ENCODE measurements at places on chromosomes 6 and 20. TPM values are rescaled to one million over a fixed set of nuclear protein-coding genes. Genes with fewer than 3 reads are reported as not detected.

The RBPJL gene
- not detected for total RNA-seq

The FRK gene
- total RNA-seq: 1.4 TPM

DNA sequence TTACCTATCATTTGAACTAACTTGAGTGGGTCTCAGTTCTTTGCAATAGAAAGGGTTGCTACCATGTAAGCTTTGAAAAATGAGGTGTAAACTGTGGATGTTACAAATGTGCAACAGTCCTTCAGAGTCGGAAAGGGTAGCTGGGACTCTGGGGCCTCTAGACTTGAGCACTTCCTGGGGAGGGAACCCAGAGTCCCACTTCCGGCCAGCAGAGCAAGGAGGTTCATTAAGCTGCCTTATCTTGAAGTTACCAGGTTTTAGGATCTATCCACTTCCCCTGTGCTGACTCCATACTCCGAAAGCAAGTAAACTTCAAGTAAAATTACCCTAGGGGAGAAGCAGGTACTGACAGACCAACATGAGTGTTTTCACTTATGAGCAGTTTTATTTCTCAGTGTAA, 9.4 kb downstream of the TRIM10 start:
- no peak for DNase-seq
- peaks cover 7% of the 10 kb centered on the region for H3K27me3 ChIP-seq
- no peak overlapping the region for H3K4me3 ChIP-seq
- H3K36me3 ChIP-seq: no peaks in the 10 kb centered on the region
- H3K27ac ChIP-seq: no peak overlapping the region

DNA sequence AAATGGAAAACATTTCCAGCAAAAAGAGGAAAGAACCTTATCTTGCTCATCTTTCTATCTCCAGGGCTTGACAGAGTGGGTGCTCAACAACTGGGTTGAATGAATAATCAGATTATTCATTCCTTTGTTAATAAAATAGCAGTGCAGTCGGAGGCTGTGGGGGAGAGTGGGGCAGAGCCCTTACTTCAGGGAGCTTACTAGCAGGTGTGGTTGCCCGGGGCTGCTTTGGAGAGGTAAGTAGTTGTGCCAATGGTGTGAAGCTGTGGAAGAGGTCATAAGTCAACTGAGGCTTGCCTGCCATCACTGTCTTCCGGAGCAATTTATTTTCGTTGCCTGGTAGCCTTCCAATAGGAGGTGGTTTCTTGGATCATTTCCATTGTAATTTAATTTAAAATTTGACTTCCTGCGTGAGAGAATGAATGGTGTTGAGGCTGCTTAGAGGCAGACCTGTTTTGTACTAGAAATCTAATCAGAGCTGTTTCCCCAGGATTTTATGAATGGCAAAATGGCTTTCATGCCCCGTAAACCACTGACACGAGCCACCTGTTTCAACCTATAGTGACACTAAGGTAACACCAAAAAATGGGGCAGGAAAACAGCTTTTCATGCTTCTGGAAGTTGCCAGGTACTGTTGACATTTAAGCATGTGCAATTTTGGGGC, 51.4 kb downstream of the ZDHHC14 start:
- no peaks in the 10 kb centered on the region for H3K36me3 ChIP-seq
- no peaks in the 10 kb centered on the region for H3K4me1 ChIP-seq
- DNase-seq: no peak
- H3K27ac ChIP-seq: no peak overlapping the region
- H3K27me3 ChIP-seq: no peaks in the 10 kb centered on the region
- no peak overlapping the region for H3K4me3 ChIP-seq

GRCh38 chr6:43665376-43665775, 20.5 kb downstream of the RSPH9 start:
- DNase-seq: no peak
- H3K27ac ChIP-seq: no peak overlapping the region
- peaks cover 18% of the 10 kb centered on the region for H3K4me1 ChIP-seq

- no peaks in the 10 kb centered on the region for H3K27me3 ChIP-seq
- H3K36me3 ChIP-seq: peaks cover 3% of the 10 kb centered on the region
- H3K4me1 ChIP-seq: peaks cover 4% of the 10 kb centered on the region
- H3K27ac ChIP-seq: no peak overlapping the region
Measured at GRCh38 chr6:157120534-157121232, 202.6 kb downstream of the TMEM242 start.

DNA sequence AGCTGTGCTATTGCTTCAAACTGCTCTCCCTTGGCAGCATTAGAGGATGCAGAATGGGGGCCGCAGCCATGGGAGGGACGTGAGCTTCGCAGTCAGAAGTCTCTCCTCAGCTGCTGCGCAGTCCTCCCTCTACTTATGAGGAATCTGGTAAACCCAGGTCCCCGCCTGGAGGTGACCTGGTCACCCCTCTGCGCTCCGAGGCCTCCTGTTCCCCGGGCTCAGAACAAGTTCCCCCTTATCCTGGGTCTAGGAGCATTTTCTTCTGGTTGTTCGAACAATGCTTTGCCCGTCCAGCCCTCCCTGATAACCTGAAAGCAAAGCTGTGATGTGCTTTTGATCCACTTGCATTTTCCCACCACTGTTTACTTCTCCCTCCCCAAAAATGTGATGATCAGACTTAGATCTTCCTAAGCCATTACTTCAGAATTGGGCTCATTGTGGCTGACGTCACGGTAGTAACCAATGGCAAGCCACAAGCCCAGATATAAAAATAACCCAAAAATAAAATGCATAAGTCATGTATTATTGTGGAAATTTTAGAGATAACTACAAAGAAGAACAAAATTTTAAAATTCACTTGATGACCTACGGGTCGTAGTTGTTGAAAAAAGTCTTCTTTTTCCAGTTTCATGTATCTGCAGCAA, 80.7 kb downstream of the SERAC1 start:
- H3K4me3 ChIP-seq: no peak overlapping the region
- no peaks in the 10 kb centered on the region for H3K4me1 ChIP-seq
- no peak for DNase-seq
- H3K36me3 ChIP-seq: peaks cover 42% of the 10 kb centered on the region
- no peaks in the 10 kb centered on the region for H3K27me3 ChIP-seq

DNA sequence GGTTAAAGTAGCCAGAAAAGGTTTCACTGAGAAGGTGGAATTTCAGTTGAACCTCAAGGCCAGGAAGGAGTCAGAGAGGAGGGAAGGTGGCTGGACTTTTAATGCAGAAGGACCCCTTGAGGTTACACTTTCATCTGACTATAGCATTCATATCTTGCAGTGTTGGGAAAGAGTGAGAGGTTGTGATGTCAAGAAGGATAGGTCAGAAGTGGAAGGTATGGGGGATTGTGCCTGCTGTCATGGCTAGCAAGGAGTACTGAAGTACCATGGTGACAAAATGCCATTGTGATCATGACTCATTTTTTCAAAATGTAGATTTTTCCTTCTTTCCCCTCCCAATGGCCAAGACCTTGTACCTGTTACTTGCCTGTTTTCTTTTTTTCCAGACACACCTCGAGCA, 5.2 kb upstream of the BACH2 start:
- H3K36me3 ChIP-seq: no peaks in the 10 kb centered on the region
- H3K27me3 ChIP-seq: peaks cover 3% of the 10 kb centered on the region
- H3K27ac ChIP-seq: no peak overlapping the region
- peaks cover 7% of the 10 kb centered on the region for H3K4me1 ChIP-seq
- no peak overlapping the region for H3K4me3 ChIP-seq

GRCh38 chr6:143784316-143784715, 58.8 kb upstream of the LTV1 start:
- H3K4me3 ChIP-seq: no peak overlapping the region
- H3K27me3 ChIP-seq: no peaks in the 10 kb centered on the region
- H3K36me3 ChIP-seq: peaks cover 98% of the 10 kb centered on the region
- no peak for DNase-seq
- H3K27ac ChIP-seq: no peak overlapping the region

- H3K4me3 ChIP-seq: no peak overlapping the region
- H3K4me1 ChIP-seq: no peaks in the 10 kb centered on the region
- H3K36me3 ChIP-seq: no peaks in the 10 kb centered on the region
- DNase-seq: no peak
Measured at GRCh38 chr6:127510876-127511275, 8.3 kb downstream of the MTCL3 start.

DNA sequence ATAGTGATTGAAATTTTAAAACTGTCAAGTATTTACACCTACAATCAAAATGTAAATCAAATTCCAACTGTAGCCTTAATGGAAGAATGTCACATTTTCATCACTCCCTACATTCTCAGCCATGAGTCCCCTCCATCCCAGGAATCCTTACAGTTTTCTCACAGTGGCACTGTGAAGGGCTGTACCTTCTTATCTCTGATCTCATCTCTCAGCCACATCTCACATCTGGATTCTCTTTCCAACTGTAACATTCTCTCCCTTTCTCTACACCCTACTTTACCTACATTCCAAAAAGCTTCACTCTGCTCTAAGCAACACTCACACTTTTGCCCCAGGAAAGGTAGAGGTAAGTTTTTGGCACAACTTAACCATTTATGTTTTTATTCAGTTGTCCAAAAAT, 8.9 kb upstream of the MARCKS start:
- H3K4me1 ChIP-seq: no peaks in the 10 kb centered on the region
- peaks cover 22% of the 10 kb centered on the region for H3K27me3 ChIP-seq
- no peak overlapping the region for H3K4me3 ChIP-seq
- H3K36me3 ChIP-seq: no peaks in the 10 kb centered on the region
- DNase-seq: no peak
- H3K27ac ChIP-seq: no peak overlapping the region
